Naive thymus-derived CD8-positive, alpha-beta T cell (primary cell): ENCODE measurements at places on chromosomes 16 and 17. TPM values are rescaled to one million over a fixed set of nuclear protein-coding genes. Genes with fewer than 3 reads are reported as not detected.

DNA sequence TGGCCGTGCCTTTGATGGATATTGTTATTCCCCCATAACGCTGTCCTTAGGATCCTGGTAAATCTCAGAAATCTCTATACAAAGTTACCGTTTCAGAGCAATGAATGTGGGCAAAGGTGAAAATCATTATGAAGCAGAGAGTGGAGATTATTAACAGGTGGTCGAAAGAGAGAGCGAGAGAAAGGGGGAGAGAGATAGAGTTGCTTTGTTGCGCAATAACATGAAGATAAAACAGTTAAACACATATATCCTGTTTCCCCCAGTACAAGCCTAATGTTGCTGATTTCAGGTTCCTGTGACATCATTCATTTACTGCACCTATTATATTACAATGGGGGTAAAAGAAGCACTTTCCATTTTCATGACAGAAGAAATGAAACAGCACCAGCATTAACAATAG is 535.4 kb upstream of the RBFOX1 start:
- no peak for DNase-seq

DNA sequence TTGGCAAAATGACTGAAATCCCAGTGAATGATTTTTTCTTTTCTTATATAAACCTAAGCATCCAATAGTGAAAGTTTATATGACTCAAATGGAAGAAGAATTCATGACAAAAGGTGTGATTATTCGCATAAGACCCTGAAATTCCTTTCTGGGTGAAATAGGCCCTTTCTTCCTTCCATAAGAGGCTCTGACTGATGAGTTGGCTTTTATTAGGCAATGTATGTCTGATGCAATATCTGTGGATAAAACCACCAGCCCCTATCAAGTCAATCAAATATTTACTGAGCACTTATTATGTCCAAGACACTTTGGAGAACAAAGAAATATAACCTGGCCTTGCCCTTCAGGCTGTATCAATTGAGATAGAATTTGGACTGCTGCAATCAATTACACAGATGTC is 316.6 kb downstream of the CDH13 start:
- DNase-seq = no peak

Gene RNF167
- polyA plus RNA-seq = 32.2 TPM

DNA sequence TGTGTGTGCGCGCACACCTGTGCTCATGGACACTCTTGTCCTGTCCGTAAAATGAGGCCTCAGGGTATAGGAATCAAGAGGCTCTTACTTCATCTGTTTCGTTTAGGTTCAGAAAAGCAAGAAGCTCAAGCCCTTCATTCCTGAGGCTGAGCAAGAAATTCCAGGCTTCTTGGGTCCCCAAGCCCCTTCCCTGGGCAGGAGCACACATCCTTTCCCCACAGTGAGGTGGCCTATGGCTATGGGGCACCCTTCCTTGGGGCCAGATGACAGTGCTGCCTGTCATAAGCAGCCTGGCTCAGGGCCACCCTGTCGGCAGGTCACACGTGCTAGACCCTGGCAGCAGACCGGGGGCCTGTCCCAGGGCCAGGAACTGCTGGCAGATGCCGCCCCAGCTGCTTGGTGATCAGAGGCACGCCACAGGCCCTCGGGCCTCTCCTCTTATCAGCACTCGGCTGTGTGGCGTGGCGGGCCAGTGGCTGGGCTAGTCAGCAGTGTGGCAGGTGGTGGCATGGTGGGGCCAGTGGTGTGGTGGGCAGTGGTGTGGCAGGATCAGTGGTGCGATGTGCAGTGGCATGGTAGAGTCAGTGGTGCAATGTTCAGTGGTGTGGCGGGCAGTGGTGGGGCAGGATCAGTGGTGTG is 50.2 kb downstream of the NKD1 start:
- no peak for DNase-seq

Gene AGRP
- polyA plus RNA-seq = not detected

- DNase-seq = no peak
These were observed 34.8 kb upstream of the LITAF start for GRCh38 chr16:11621539-11621919.

DNA sequence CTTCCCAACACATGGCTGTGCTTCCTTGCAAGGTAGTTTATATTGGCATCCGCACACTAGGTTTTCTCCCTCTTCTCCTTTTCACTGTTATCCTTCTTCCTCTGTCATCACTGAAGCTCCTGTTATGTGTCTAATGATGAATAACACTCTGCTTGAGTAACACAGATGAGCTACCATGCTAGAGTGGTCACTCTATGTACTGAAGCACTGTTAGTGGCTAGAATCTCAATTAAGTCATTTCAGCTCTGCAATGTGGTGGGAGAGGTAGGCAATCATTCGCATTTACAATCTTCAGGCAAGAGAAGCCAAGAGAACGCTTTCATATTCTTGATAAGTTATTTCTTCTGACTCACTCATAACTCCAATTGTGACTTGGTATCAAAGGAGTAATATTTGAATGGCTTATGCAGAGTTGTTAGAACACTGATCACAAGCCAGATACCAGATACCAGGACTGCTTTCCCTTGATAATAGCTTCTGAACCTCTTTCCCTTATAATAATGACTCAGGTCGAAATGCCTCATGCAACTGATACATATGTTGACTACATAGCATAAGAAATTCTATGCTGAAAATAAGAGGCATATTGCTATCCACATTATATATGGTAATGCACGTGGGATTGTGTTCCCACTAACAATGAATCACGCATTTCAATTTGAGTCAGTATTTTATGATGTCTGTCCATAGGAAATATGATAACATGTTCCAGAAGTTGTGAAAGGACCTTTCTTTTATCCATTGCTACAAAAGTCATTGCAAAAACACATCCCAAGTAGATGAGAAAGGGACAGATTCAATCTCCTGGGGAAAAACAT is 158.0 kb upstream of the HS3ST3A1 start:
- DNase-seq = no peak
